ENCODE measurements at places on chromosomes 12 and 14. TPM values are rescaled to one million over a fixed set of nuclear protein-coding genes. Genes with fewer than 3 reads are reported as not detected.

Gene PCBP2
- 713 TPM for total RNA-seq

Gene WSCD2
- total RNA-seq: 0.26 TPM

GRCh38 chr14:61703342-61704129 lies 8.2 kb downstream of the HIF1A start:
- no peak for DNase-seq

DNA sequence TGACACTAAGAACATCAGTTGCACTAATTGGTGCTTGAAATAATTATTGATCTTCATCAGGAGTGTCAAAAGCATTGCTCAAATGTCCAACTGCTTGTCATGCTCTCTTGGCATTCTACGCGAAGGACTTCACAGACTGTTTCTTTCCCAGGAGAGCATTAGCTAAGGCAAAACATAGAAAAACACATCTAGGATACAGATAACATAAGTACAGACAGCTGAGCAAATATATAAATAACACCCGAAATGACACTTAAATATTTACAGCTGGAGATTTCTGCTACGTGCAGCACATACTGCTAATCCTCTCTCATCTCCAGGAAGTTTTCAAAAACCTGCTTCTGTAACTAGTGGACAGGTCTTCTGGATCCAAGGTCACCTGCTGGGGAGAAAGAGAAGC lies 120.0 kb upstream of the PRMT8 start:
- DNase-seq: no peak

DNA sequence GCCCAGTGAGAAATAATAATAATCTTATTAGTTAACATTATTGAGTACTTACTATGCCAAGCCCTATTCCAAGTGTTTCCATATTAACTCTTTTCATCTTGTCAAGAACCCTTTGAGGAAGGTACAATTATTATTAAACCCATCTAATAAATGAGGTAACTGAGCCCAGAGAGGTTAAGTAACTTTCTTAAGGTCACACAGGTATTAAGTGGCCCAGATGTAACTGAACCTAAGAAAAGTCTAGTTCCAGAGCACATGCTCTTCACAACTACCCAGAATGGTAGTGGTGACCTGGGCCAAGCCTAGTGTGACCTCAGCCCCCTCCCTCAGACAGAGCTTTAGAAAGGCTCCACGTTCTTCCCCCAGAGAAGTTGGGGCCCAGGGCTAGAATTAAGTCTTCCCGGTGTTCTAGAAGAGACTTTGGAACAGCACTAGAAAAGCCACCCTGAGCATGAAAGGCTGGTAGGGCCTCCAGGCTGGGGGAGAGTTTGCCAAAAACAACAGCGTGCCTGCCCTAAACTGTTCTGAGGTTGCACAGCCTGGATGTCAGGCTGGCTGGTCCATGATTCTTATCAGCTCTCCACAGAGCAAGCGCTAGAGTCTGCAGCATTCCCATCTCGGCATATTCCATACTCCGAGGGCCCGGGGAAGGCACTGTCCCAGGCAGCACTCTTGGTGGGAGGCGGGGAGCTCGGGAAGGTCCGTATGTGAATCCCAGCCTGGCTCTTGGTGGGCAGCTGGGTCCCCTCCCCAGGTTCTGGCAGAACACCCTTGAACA lies 41.3 kb upstream of the CTDSP2 start:
- DNase-seq: no peak

DNA sequence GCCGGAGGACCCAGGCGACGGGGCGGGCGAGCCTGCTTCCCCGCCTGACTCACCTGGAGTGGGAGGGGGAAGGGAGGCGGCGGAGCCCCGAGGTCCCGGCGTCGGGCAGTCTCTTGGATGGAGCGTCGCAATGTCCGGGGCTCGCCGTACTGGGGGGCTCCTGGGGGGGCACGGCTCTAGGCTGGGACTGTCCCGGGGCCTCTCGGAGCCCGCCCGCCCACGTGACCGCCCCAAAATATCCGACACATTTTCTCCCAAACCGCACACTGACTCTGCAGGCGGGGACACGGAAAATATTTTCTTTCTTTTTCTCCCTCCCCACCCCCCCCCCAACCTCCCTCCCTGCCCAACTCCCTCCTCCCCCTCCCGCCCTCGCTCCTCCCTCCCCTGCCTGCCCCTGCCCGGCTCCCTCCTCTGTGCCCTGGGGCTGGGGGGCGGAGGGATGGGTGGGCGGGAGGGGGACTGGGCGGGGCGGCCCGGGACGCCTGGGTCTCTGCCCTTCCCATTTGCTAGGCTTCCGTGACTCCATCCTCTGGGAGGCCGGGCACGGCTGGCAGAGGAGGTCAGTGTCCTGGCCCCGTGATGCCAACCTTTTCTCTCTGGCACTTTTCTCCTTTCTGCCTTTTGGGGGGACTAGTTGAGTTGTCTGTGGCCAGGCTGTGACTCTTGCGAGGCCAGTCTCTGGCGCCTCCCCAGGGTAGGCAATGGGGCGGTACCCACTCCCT lies at the start of gene RARG:
Gene RARG, minus strand, starts transcription at position 289 of the 725 bp plus-strand sequence. CDS start 4,664 bp downstream, outside the sequence.
- DNase-seq: peak; percentile 55

Gene MMP17
- total RNA-seq: 4.3 TPM

GRCh38 chr14:44766285-44766684 lies 195.5 kb downstream of the KLHL28 start:
- no peak for DNase-seq

Gene SLC2A14
- total RNA-seq: 1.1 TPM

All from mucosa of gallbladder (tissue), 1 donor.